MG63 (cell line): ENCODE measurements at places on chromosomes 12 and 14. TPM values are rescaled to one million over a fixed set of nuclear protein-coding genes. Genes with fewer than 3 reads are reported as not detected.

Gene IL31
- total RNA-seq: not detected in 2 replicates

Gene RTL1
- total RNA-seq: not detected in 2 replicates

Gene TAS2R8
- total RNA-seq: not detected in 2 replicates

Gene OTX2
- not detected in 2 replicates for total RNA-seq

Gene ACOT6
- not detected in 2 replicates for total RNA-seq

Gene BEST3
- 0.59 TPM in 1 of 2 replicates, not detected in the other for total RNA-seq

Gene GALNT8
- total RNA-seq: not detected in 2 replicates

Gene CLEC7A
- not detected in 2 replicates for total RNA-seq

Gene ITGA5
- total RNA-seq: 74.3 and 91.5 TPM in 2 replicates

Gene PTMS
- total RNA-seq: 272 and 328 TPM in 2 replicates

Gene INF2
- total RNA-seq: 15.5 and 31.4 TPM in 2 replicates

Gene B4GALNT1
- 8.9 and 13.9 TPM in 2 replicates for total RNA-seq

Gene E2F7
- total RNA-seq: 2.4 and 2.5 TPM in 2 replicates

Gene B3GNT4
- total RNA-seq: not detected in 2 replicates

Gene MIPOL1
- 6.0 and 9.2 TPM in 2 replicates for total RNA-seq

Gene COX8C
- not detected in 2 replicates for total RNA-seq

Gene CFL2
- 25.8 and 37.6 TPM in 2 replicates for total RNA-seq

Gene COQ5
- 17.1 and 27.0 TPM in 2 replicates for total RNA-seq

Gene SRRM4
- not detected in 2 replicates for total RNA-seq

Gene FAM90A1
- 0.07 and 0.43 TPM in 2 replicates for total RNA-seq
